ENCODE measurements at places on chromosomes 6 and 20. TPM values are rescaled to one million over a fixed set of nuclear protein-coding genes. Genes with fewer than 3 reads are reported as not detected.

GSTA3 gene
- not detected for total RNA-seq

GHRH gene
- not detected for total RNA-seq

NKX2-2 gene
- not detected for total RNA-seq

SEC63 gene
- 64.6 TPM for total RNA-seq

All from camera-type eye (tissue), 1 donor.